NCI-H1105 (cell line): ENCODE measurements at places on chromosomes 7 and 10.

- DNase-seq: no peak
Observed at GRCh38 chr7:43148161-43148731, 35.8 kb downstream of the HECW1 start.

- no peak for DNase-seq
Observed at GRCh38 chr10:80540136-80540535, 2.4 kb downstream of the SH2D4B start.

DNA sequence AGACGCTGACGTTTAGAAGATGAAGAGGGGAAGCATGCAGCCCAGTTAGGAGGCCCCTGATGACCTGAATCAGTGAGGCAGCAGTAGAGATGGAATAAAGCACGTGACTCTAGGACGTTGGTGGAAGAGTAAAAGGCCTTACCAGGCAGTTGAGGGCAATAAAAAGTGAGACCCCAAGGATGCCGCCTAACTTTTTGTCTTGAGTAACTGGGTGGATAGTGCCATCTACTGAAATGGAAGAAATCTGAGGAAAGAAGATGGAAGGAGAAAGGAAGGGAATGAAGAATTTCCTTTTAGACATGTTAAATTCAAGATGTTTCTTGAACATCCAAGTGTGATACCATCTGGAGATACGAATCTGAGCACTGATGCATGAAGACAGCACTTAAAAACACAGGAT lies 220.0 kb upstream of the LRRN3 start:
- DNase-seq: no peak

GRCh38 chr7:28360739-28361138 lies 51.6 kb upstream of the CREB5 start:
- DNase-seq: peak; percentile 13

GRCh38 chr7:49778731-49779270 lies 5.4 kb downstream of the VWC2 start:
- DNase-seq: no peak

DNA sequence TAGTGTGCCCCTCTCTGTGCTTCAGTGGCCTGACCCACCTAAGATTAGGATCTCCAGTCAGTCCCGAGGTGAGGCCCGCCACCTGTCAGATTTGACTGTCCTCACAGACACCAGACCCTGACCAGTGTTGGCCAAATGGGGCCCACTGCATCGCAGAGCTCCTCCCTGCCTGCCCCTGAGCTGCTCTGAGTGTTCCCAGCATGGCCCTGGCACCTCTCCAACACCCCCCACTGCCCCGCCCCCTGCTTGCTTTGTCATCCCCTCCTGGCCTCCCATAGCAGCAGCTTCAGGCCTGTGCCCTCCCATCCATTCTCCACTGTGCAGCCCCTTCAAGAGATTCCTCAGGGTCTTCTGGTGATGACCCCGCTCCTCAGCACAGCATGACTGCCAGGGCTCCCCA lies 67.6 kb downstream of the C10orf120 start:
- DNase-seq: no peak

DNA sequence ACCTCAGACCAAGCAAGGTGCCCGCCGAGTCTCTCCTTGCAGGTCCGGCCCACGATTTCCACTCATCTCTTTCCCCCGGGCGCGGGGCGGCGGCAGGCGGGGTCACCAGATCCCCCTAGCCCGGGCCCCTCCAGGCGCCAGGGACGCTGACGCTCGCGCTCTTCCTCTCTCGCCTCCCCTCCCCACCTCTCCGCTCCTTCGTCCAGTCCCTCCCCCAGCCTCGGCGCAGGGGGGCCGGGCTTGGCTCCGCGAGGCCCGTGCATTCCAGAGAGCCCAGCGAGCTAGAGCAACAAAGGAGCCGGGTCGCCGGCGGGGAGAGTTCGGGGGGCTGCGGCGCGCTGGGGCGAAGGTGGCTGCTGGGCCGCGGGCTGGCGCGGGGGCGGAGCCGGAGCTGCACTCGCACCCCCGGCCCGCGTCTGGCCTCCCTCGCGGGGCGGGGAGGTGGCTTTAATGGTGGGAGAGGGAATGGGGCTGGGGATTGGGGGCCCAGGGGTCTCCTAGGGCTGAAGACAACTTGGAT lies at the start of gene SMO:
TSS of gene SMO (plus strand) at position 262 of the 520 bp plus-strand sequence. CDS start 519 bp downstream, outside the sequence.
- peak; percentile 33 for DNase-seq

DNA sequence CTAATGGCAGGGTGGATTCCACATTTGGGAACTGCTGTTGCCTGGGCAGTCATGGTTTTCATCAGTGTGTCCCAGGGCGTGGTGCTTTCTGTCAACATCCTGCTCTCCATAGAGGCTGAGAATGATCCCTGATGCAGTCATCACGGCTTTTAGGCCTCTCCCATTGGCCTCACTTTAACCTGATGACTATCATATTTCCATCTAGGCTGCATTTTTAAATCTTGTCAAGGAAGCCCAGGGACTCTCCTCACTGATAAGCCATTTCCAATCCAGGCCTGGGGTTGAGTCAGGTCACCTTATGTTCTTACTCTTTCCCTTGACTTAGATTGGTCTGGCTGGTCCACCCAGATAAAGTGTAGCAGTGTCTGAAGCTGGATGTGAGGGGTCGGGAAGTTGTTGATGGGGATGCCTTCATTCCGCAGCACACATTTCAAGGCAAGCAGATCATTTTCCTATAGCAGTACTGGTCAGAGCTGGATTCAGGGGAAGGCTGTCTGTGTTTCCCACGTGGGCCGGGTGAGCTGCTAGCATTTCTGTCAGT lies 177.0 kb downstream of the AUTS2 start:
- no peak for DNase-seq

GRCh38 chr10:53063805-53064204 lies 291.2 kb upstream of the MBL2 start:
- no peak for DNase-seq

DNA sequence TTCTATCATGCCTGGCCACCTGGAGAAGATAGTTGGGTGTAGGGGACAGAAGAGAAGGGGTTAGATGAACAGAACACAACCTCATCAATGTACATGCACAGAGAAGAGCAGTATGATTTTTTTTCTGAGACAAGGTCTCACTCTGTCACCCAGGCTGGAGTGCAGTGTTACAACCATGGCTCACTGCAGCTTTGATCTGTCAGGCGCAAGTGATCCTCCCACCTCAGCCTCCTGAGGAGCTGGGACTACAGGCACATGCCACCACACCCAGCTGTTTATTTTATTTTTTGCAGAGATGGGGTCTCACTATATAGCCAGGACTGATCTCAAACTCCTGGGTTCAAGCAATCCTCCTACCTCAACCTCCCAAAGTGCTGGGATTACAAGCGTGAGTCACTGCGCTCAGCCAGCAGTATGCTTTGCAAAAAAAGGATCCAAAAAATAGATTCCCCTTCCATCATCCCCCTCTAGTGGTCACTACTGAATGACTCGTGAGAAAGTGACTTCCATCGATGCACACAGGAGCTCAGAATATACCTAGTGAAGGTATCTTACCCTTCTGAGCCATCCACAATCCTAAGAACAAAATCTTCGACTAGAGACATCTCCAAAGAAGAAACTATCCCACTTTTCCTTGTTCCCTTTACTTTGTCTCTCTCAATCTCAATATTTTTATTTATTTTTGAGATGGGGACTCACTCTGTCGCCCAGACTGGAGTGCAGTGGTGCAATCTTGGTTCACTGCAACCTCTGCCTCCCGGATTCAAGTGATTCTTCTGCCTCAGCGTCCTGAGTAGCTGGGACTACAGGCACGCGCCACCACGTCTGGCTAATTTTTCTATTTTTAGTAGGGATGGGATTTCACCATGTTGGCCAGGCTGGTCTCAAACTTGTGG lies 21.0 kb downstream of the ZCWPW1 start:
- peak; percentile 30 for DNase-seq

DNA sequence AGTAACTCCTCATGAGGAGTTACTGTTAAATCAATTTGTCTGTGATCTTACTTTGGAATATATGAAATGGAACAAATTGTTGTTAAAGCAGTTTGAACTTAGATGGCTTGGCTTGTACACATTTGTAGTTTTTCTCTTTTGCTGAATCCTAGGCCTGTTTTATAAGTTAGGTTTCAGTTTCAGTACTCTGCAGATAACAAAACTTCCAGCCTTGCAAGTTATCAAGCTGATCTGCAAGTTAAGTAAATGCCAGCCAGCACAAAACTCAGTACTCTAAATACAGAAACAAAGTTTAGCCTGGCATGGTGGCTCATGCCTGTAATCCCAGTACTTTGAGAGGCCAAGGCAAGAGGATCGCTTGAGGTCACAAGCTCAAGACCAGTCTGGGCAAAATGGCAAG lies 25.0 kb upstream of the PAXIP1 start:
- no peak for DNase-seq

- DNase-seq: no peak
Observed at GRCh38 chr7:55413442-55413841, 48.3 kb downstream of the LANCL2 start.

GRCh38 chr7:129889133-129889844 lies 63.5 kb downstream of the UBE2H start:
- DNase-seq: no peak

DNA sequence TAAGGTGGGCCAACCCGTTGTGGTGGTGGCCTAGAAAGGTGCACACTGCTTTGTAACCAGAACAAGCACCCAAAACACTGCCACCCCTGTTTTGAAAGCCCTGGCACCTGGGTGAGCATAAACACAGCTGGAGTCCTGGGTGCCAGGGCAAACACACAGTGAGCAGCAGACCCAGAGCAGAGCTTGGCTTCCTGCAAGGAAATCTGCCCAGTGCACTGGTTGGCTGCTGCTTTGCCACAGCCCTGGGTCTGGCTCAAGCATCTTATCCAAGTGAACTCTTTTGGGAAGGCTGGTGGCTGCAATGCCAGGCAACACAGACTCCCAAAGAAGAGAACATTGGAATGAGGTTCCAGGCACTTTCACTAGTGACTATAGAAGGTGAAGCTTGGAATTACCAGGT lies 145.5 kb upstream of the PDE1C start:
- no peak for DNase-seq

GRCh38 chr7:1611708-1612241 lies 41.9 kb upstream of the PSMG3 start:
- no peak for DNase-seq

- DNase-seq: no peak
Observed at GRCh38 chr10:29947701-29948060, 111.7 kb downstream of the JCAD start.

- no peak for DNase-seq
Observed at GRCh38 chr10:118805146-118805545, 50.4 kb upstream of the CACUL1 start.

DNA sequence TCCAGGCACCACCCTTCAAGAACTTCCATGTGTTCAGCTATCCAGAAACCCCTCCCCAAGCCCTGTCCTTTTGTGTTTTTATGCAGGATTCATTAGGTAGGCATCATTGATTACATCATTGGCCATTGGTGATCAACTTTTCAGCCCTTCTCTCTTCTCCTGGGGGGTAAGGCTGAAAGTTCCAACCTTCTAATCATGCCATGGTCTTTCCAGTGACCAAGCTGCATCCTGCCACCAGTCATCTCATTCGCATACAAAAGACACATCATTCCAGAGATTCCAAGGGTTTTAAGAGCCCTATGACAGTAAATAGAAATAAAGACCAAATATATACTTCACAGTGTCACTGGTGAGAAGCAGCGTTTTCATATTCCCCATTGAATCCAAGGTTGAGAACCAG lies 48.2 kb downstream of the DNAJC12 start:
- DNase-seq: no peak

GRCh38 chr7:32161708-32162107 lies 91.5 kb upstream of the PDE1C start:
- no peak for DNase-seq

GRCh38 chr7:102292813-102293798 lies 6.4 kb downstream of the SH2B2 start:
- no peak for DNase-seq

GRCh38 chr7:94509264-94509886 lies at the start of gene CASD1:
Gene CASD1, plus strand, starts transcription at chr7:94509809. Its CDS starts 276 bp downstream, at chr7:94510085.
- peak; percentile 40 for DNase-seq

GRCh38 chr10:87559392-87559791 lies 54.7 kb downstream of the MINPP1 start:
- no peak for DNase-seq

DNA sequence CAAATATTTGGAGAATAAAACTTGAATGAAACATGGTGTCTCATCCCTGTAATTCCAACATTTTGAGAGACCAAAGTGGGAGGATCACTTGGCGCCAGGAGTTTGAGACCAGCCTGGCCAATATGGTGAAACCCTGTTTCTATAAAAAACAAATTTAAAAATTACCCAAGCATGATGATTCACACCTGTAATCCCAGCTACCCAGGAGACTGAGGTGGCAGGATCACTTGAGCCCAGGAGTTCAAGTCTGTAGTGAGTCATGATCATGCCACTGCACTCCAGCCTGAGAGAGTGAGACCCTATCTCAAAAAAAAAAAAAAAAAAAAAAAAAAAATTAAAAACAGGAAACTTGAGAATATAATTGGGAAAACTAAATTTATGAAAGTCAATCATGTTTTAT lies 481.1 kb downstream of the SEMA3D start:
- no peak for DNase-seq

- no peak for DNase-seq
Observed at GRCh38 chr10:77287647-77288120, 349.9 kb downstream of the KCNMA1 start.

DNA sequence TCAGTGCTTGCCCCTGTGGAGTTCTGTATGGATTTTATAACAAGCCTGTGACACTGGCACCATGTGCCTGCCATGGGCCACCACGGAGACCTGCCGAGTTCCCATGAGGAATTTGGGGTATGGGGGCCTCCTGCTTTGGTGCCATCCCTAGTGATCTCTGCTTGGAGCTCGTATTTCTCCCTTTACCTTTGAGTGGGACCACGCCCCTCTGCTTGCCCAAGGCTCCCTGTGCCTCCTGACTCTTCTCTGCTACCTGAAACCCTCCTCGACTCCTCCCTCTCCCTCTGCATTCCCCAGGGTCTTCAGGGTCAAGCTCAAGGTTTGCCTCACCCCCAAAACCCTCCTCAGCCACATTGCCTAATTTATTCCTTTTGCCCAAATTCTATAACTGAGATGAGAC lies 225.0 kb downstream of the BUB3 start:
- no peak for DNase-seq

- DNase-seq: no peak
Observed at GRCh38 chr7:2594599-2594998, 35.8 kb downstream of the IQCE start.

GRCh38 chr7:106480161-106480579 lies 180.8 kb downstream of the CCDC71L start:
- DNase-seq: no peak

DNA sequence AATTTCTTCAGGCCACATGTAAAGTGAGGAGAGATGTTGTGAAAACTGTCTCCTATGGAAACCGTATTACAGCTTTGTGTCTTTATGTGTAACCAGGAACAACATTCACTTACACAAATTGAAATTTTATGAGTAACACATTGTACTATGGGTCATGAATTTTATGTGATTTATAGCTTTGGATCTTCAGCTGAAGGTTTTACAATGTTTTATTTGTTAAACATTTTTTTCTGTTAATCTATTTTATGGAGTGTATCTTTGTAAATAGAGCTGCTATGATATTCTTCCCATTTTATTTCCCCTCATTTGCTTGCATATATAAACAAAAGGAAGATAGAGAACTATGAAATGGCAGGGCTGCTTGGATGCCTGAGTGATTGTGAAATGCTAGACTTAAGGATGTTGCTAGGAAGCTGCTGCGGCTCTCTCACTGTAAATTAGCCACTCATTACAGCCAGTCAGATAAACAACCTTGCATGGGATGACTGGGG lies 104.5 kb upstream of the PCLO start:
- peak; percentile 74 for DNase-seq
